ENCODE measurements at places on chromosomes 2 and 18.

GRCh38 chr2:33420726-33421125, 55.7 kb upstream of the RASGRP3 start:
- peak; percentile 74 for DNase-seq

DNA sequence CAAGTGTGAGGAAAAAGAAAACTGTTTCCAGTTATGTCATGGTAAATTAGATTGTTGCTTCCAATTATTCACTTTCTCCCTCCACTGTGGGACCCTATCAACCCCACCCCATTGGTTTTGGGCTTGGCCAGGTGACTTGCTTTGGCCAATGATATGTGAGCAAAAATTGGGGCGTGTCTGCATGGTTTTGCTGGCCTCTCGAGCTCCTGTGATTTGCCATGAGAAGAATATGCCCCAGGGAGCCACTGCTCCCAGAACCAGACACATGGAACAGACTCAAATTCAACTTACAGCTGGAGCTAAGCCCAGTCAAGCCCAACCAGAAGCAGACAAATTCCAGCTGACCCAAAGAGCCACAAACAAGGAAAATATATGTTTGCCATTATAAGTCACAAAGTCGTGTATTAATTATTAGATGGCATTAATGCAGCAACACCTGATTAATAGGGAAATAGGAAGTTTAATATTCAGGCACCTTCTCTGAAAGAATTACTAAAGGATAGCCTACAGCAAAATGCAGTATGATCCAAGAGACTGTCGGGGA, 248.9 kb downstream of the ANAPC1 start:
- DNase-seq = no peak

DNA sequence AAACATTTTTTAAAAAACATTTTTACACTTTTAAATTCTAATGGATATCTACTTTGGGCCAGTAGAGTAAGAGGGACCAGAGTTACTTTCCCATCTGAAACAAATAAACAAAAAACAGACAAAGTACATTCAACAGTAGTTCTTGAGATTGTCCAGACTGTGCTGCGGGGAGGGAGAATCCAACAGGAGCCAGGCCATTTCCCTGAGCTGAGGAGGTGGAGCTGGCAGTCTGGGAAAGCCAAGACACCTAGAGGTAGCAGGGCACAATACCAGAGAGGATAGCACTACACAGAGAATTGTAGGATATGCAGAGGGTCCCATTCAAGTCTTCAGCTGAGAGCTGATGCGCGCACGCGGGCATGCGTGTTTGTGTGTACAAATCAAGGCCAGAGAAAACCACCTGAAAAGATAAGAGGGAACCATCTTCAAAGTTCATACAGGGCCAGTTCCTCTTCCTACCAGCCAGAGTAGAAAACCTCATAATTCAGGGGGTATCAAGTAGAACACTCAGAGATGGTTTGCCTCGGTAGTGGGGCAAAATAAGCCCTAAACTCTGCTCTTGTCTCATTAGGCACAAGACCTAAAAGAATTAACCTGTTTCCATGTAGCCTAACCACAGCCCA, 44.0 kb downstream of the PTRHD1 start:
- no peak for DNase-seq

DNA sequence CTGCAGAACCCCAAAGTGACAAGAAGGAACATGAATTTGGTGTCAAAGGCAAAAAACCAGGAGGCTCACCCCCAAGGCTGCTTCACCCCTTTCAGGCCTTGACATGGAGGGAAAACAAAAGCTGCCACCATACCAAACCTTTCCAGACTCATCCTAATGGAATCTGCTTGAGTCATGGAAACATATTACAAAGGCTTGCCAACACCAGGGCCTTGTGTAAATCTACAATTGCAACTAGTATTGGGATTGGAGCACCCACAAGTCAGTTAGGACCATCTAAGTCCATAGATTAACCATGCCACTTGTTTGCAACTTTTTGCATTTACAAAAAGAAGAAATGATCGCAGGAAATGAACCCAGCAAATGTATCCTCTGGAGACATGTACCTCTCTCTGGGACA, 297.6 kb downstream of the CDCA7 start:
- peak; percentile 15 for DNase-seq

DNA sequence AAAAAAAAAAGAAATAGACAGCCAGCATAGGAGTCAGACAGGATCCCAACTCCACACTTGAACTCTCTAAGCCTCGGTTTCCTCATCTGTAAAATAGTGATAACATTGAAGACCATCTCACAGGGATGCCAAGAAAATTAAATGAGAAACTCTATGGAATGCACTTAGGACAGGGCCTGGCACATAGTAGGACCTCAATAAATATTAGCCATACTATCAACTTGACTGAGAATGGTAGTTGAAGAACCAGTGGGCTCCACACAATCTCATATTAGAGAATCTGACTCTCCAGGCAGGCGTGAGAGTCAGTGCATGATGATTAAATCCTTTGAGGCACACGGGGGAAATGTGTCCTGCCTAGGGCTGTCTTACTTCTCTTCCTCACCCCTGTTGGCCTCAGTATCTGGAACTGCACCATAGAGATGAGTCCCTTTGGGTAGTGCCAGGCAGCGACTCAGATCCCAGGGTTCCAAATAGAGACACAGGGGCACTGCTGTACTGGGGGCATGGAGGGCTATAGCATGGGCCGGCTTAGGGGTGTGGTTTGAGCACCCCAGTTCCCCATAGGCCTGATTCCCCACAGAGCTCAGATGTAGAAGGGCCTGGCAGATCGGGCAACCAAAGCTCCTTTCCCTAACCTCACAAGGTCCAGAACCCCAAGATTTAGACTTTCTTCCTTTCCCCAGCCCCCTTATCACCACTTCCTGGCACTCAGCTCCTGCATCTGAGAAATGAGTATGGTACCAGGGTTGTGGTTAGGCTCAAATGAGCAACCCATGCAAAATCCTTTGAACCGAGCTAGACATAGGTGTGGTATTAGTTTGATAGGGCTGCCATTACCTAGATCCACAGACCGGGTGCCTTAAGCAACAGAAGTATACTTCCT, 51.3 kb upstream of the CAB39 start:
- no peak for DNase-seq

DNA sequence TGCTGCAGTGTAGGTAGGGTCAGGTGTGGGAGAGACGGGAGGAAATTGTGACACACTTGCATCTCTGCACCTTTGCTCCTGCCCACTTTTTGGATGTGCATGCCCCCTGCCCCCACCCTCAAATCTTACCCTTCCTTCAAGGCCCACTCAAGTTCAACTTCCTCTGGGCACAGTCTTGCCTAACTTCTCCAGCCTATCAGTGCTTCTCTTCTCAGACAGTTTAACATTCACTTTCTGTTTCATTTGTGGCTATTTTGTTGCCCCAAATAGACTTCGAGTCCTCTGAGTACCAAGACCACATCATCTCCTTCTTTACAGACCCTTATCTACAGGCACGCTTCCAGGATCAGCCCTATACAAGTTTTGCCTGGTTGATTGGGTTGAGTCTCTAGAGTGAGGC, 2.7 kb downstream of the ST8SIA5 start:
- no peak for DNase-seq

DNA sequence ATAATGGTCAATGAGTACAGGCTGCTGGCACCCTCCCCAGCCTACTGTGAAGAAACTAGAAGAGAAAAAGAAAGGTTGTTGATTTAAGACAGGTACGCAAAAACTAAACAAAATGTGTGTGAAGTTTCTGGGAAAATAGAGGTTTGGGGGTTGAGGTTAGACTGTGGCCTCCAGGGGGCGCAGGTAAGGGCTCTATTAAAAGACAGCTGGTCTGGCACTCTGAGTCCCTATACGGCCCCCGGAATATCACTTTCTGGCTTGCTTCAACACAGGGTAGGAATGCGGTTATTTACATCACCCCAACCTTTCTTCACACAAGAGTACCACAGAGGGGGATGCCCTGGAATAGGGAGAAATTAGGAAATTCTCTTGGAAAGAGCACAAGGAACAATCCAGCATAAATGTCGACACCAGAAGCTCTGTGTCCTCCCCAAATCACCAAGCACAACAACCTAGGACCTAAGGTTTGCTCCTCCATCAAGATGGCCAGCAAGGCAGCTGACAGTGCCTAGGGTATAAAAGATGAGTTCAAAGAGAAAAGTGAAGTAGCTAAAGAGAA, 480.8 kb upstream of the KLHL29 start:
- no peak for DNase-seq

GRCh38 chr2:219618733-219619122, 8.7 kb upstream of the SLC4A3 start:
- no peak for DNase-seq

GRCh38 chr18:29160170-29160569, 983.2 kb upstream of the CDH2 start:
- DNase-seq = no peak

GRCh38 chr18:43620936-43621335, 343.6 kb upstream of the SYT4 start:
- peak; percentile 50 for DNase-seq

DNA sequence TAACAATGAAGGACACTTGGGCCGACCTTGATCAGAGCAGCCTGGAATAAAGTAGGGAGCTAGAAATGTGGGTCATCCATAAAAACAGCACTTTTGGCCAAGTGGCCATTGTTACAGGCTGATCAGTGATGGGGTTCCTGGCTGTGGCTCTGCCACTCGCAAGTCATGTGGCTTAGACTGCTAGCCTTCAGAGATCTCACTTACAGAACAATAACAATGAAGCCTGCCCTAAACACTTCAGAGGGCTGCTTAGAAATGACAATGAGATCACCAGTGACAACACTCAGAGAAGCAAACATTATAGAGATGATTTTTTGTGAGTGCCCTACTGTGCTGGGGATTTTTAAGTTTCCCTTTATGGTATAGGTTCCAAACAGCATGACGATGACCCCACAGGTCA, 107.9 kb upstream of the LMAN1 start:
- DNase-seq = no peak

- no peak for DNase-seq
These were observed 369.7 kb downstream of the INSIG2 start for GRCh38 chr2:118457951-118458350.

DNA sequence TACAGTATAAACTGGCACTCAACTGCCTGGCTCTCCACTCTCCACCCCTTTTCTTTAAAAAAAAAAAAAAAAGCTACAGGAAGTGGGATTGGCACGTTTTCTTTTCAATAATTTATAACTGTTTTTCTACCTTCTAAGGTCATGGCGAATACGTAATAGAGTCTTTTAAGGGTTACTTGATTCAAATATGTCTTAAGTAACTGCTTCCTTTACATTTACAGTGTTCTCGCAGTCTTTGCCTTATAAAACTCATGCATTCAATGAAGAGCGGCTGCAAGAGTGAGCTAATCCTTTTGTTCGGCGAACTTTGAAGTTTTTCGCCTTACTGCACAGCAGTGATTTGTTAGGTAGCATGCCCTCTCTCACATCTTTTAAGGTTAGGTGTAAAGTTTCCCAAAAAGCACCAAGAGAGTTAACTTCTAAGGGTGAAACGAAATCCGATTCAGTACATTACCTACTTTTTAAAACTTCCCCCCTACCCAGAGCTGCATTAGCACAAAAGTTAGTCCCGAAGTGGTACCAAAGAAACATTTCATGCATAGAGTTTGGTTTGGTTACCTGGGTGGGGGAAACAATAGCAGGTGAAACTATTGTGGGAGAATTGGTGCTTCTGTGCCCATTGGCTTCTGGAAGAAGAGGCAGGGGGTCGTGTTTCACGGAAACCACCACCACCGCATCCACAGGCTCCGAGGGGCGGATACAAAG, 2.0 kb downstream of the KCTD1 start:
- DNase-seq = no peak

GRCh38 chr18:75880925-75881504, 453.5 kb upstream of the SMIM21 start:
- DNase-seq = no peak

GRCh38 chr2:218075975-218076811, 7.1 kb downstream of the RUFY4 start:
- DNase-seq = no peak

DNA sequence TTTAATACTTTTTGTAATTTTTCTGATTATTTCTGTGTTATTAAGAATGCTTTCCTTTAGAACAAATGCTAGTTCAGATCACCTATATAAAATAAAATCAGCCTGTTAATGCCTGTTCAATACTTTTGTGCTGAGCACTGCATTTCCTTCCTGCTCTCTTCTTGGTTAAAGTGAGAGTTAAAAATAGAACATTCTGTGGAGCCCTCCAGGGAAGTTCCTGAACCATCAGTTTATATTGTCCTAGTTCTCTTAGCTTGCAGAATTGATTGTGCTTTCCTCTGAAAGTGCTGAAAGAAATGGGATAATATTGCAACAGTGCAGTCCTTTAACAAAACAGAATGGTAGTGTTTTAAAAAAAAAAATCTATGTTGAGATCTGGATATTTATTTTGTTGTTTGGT, 74.6 kb upstream of the UBXN4 start:
- peak; percentile 65 for DNase-seq

GRCh38 chr18:71209944-71210343, 921.1 kb downstream of the SOCS6 start:
- peak; percentile 70 for DNase-seq
